ENCODE measurements at places on chromosomes 5 and 9.
A peak's percentile ranks its signal among the peaks of the same experiment; 100 is the strongest.

DNA sequence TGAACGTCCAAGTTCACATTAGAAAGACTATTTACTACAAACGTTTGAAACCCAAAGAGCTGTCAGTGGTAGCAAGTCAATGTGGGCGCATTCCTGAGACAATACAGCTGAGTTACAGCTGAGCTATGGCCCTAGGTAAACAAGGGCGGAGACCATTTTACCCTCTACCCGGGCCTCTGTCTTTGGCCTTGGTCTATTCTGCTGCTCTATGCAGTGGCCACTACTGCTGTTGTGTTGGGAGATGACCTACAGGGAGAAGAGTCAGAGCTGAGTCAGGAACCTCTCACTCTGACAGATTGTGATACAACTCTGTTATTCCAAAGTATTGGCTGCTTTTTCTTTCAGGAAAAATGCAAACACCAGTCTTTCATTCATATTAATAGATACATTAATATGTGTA, 700.6 kb downstream of the SEMA5A start:
- DNase-seq, result no peak

DNA sequence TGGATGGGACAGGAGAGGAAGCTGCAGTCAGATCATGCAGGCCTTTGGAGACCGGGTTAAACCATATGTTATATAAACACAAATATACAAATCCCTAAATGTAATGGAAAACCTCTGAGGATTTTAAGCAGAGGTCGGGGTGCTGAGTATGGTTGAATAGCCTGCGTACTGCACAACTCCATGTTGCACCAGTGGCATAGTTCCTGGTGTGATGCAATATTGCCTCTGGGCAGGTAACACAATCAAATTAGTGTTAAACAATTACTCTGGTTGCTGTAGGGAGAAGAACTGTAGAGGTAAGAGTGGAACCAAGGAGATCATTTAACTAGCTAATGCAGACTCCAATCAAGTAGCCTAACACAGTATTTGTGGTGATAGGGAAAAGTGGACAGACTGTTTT, 21.3 kb upstream of the RNF145 start:
- DNase-seq, result no peak

- DNase-seq, result no peak
Observed at GRCh38 chr5:132825033-132825833, 5.2 kb downstream of the SHROOM1 start.

DNA sequence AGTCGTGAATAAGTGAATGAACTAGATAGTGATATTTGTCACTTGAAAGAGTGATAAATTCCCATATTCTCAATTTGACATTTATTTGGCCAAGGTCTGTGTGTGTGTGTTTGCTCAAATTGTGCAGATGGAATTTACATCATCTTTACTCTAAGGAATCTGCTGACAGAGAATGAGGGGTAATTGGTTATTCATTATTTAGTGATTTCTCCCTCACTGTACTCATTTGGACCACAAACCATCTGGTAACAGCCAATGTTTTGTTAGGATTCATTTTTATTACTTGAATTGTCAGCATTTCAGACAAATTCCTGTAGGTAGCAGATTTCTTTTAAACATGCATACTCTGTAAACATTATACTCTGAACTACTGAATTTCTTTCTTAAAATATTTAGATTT, 15.6 kb downstream of the VCAN start:
- DNase-seq, result no peak

DNA sequence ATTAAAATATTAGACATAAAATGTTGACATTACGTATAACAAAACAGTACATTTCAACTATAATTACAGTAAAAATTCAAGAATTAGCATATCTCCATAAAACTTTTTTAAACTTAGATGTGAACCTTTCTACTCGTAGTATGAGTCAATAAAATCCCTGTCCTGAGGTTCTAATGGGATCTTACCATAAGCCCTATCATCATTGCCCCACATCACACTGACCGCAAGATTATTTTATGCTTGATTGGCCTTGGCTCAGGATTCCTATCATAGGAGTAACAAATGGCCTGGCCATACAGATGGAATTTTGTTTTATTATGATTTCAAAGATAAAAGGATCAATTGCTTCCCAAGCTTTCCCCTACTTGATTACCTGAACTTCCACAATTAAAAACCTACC, 238.3 kb downstream of the MEF2C start:
- no peak for DNase-seq

GRCh38 chr5:72822944-72823343, 6.5 kb downstream of the TNPO1 start:
- no peak for DNase-seq

- DNase-seq, result no peak
Observed at GRCh38 chr5:134543820-134544614, 18.5 kb downstream of the JADE2 start.

- DNase-seq, result no peak
Observed at GRCh38 chr9:104779946-104780535, 16.1 kb downstream of the NIPSNAP3B start.

DNA sequence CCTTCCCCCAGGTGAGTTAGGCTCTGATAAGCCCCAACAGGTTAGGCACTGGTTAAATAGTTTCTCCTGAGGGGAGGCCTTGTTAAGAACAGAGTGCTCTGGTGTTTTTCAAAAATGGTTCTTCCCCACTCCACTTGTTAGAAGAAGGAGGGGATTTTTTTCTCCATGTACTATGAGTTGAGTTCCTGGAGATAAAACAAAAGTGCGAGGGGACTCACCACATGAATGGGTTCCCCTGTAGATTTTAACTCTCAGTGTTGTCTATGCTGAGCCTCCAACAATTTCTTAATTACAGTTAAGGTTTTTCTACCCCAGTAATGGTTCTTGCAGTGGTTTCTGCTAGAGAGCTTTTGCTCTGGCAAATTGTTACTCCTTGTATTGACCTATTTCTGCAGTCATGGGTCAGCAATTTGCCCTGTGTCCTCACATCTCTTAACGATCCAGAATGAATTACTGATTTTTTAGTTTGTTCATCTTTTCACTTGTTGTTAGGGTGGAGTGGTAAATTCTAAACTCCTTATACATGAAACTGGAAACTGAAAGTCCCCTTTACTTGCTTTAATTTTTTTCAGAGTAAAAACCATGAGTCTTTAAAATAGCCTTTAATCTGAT, 44.4 kb downstream of the SCAMP1 start:
- no peak for DNase-seq

GRCh38 chr5:143341807-143342570, 61.5 kb downstream of the NR3C1 start:
- no peak for DNase-seq

DNA sequence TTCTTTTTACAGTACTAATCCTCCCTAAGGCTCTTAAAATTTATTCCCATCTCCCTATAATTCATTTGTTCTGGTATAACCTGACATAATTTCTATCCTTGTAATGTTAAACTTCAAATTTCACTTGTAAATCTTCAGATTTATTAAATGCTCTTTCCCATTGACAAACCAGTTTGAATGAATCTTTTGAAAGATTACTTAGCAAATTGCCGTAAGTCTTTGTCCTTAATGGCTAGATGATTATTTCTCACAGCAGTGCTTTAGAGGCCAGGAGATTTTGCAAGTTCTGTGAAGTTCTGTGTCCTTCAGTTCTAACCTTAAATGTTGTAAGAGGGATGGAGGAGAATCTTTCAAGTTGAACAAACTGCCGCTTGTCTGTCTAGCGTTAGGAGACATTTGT, 4.2 kb downstream of the SLC44A1 start:
- DNase-seq, result no peak

DNA sequence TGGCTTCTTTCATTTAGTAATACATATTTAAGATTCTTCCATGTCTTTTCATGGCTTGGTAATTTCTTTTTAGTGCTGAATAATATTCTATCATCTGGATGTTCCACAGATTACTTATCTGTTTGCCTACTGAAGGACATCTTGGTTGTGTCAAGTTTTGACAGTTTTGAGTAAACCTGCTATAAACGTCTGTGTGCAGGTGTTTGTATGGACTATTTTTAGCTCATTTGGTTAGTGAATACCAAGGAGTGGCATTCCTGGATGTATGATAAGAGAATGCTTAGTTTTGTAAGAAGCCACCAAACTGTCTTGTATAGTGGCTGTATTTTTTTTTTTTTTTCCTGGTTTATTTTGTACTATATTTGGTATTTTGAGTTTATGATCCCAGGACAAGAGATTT, 38.4 kb downstream of the PRRC1 start:
- no peak for DNase-seq

GRCh38 chr5:159184858-159185381, 24.4 kb downstream of the RNF145 start:
- no peak for DNase-seq

DNA sequence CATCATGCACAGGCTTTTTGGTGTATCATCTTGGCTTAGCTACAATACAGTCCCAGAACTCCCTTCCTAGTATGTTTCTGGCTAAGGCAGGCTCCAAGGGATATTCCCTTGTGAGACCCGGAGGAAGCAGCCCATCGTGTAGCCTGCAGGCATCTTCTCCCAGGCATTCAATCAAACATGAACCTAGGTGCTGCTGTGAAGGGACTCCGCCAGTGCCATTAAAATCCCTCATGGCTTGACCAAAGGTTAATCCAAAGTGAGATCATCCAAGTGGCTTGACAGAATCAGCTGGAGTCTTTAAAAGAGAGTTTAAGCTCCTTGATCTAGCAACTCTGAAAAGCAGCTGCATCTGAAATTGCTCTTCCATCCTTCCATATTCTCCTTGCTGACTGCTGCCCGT, 333.9 kb downstream of the DIRAS2 start:
- no peak for DNase-seq

DNA sequence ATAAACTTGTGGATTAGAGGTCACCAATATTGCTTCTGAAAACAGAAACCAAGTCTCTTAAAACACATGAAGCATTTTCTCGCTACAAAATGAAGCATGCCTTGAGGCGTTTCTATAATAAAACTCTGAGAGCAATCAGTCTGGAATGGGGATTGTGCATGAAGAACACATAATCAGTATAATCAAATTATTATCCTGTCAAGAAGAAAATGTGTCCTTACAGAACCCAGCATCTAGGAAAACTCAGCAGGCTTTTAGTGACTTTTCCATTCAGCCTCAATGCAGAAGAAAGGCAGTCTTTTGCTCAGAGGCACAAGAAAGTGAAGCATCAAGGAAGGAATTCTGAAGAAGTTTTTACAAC, 121.9 kb downstream of the CDH18 start:
- no peak for DNase-seq

DNA sequence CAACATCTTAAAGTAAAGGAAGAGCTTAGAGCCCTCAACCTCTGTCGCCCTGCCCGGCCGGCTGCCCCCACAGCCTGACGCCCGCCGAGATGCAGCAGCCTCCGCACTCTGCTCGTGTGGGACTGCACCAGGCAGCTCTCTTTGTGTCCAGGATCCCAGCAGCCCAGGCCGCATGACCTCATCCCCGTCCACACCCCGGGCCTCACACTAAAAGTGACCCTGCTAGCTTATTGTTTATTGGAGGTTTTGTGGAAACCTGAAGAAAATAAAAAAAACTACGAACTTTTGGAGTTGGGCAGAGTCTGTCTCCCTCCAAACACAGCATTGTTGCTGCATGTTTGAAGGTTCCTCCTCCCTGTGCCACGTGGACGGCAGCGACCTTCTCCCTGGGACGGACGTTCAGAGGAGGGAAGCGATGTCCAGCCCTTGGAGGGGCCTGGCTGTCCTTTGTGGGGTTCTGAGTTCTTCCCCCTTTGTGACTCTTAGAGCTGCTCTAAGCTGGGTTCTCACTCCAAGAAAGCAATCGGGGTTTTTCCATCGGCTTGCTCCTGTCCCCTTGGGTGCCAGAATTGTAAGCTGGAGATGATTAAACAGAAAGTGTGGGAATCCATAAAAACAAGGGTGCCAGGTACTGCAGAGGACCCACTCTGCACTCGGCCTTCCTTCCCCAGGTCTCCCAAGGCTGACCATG, 103.5 kb upstream of the COL5A1 start:
- no peak for DNase-seq

DNA sequence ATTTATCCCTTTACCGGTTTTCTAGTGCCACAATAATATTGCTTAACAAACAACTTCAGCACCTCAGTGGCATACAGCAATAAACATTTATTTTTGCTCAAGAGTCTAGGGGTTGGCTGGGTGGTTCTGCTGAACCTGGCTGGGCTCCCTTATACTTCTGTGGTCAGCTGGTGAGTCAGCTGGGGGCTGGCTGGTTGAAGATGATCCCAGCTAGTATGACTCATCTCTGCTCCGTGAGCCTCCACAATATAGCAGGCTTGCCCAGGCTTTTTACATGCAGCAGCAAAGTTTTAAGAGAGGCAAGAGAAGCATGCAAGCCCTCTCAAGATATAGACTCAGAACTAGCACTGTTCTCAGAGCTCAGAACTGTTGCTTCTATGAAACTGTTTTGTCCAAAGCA, 523.5 kb upstream of the CLINT1 start:
- DNase-seq, result no peak

DNA sequence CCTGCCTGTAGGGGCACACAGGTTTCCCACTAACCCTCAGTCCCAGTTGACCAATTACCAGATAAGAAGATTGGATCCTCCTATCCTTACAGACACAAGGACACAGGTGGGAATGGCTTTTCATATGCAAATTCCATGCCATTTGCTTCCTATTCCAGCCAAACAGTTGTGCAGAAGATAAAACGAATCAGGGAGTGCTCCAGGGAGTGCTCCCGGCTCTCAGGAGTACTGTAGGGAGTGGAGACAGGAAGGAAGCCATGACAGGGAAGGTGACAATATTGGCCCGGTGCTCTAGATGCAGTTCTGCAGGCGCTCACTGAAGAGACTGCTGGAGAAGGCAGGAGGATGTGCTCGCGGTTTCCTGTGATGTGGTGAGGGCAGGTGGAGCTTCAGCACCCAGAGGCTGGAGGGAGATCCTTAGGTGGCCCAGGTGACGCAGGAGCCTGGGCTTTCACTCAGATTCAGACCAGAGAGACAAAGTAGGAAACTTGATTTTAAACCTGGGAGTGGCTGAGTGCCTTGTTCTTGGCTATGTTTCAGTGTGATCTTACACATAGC, 260.0 kb downstream of the AUH start:
- DNase-seq, result peak; percentile 86

- DNase-seq, result no peak
Observed at GRCh38 chr5:140000332-140000731, 42.8 kb downstream of the NRG2 start.

GRCh38 chr9:14272927-14273528, 40.9 kb downstream of the NFIB start:
- no peak for DNase-seq

- no peak for DNase-seq
Observed at GRCh38 chr9:115039516-115040120, 78.3 kb downstream of the TNC start.

DNA sequence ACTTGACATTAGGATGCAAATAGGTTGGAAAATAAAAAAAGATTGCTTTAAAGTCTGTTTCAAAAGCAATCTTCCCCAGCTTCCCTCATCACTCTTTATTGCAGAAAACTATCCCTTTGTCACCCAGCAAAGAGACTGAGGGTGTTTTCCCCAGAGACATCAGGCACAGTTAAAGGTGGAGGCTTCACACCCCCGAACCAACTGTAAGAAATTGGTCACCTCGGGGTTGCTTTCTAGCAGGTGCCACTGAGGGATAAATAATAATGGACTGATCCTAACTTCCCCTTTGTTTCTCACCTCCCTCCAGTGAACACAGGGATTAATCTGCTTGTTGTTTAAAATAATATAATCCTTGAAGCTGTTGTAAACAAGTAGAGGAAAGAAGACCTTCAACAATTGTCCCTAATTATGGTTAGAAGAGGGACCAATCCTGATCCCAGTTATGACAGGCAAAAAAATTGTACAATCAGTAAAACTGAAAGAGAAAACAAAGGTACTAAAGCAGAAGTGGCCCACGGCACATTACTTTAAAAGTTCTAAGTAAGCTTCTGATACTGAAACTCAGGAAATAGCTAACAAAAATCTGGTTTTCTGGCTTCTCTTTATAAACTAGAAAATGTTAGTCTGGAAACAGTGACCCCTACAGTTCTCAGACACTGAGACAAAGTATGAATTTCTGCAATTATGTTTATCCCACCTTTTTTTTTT, 6.6 kb upstream of the PCSK1 start:
- DNase-seq, result no peak

GRCh38 chr5:161009817-161010216, 157.8 kb upstream of the ATP10B start:
- no peak for DNase-seq

Measured in T-helper 9 cell (primary cell).